ENCODE measurements at places on chromosomes 12 and 14.

GRCh38 chr14:72809063-72809462 lies 84.8 kb downstream of the DPF3 start:
- DNase-seq = no peak

DNA sequence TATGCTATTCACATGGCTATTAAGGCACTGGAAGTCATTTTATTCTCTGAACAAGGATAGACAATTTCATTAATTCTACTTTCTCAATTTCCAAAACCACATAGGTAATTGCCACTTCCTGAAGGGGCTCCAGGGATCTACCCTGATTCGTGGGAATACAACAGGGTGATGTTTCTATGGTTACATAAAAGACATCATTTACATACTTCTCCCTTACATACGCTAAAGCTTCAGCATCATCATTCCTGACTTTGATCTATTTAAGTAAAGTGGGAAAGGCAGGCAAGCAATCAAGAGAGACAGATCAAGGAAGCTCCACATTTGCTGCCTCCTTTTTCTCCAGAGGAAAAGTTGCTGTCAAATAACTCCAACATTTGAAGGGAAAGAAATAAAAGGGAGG lies 118.8 kb upstream of the SINHCAF start:
- DNase-seq = no peak

DNA sequence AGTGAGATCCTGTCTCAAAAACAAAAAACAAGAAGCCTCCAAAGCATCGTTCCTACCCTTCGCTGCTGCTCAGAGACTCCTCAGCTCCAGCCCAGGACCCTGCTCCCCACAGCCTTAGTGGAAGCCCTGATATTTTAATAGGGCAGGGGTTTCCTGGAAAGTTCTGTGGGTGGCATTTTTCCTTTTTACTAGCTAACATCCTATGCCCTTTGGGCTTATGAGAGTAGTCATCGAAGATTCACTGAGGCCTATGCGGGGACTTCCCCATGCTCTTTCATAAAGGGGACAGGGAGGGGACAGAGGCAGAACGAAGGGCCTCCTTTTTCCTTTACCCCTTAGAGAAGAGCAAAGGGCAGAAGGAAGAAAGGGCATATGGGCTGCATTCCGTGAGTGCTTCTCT lies 8.3 kb downstream of the LAG3 start:
- DNase-seq = no peak

DNA sequence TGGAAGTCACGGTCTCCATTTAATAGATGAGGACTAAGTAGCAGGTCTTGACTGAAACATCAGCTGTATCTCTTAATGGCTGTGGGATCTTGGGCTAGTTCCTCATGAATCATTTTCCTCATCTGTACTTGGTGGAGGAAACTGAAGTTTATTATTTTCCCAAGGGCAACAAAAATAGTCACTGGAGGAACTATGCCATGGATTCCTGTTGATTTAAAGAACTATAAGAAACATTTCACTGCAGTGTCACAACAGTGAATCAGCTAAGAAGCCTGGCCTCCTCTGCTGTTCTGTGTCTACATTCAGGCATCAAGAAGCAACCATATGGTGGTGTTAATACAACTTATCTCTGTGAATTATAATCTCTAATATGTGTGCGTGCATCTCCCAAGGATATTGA lies 200.5 kb downstream of the STXBP6 start:
- DNase-seq = no peak

DNA sequence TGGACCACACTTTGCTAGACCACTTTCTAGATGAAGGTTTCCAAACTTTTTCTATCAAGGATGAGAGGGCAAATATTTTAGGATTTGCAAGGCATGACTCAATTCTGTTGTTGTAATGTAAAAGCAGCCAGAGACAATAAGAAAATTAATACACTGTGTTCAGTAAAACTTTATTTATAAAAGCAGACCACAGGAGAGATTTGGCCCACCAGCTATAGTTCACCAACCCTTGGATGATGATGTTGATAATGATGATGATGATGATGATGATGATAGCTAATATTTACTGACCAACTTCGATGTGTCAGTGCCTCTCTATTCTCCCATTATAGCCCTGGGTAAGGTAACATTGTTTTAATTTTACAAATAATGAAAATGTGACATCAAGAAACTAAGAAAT lies 156.5 kb downstream of the BTG1 start:
- no peak for DNase-seq

DNA sequence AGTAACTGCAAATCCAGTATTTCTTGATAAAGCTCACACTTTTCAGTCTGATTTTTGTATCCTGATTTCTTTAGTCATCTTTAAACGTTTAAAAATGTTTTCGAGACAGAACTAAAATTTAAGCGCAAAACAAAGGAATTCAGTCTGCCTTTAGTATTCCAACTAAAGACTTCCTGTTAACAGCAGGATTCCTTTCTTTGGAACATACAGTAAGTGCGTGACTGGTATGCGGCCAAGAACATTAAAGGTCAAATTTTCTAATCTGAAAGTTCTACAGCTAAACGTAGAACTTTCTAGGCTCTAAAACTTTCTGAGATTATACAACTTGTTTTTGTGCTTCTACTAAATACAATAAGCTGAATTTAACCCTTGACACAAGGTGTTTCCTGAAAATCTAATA lies 9.9 kb downstream of the SAV1 start:
- no peak for DNase-seq

DNA sequence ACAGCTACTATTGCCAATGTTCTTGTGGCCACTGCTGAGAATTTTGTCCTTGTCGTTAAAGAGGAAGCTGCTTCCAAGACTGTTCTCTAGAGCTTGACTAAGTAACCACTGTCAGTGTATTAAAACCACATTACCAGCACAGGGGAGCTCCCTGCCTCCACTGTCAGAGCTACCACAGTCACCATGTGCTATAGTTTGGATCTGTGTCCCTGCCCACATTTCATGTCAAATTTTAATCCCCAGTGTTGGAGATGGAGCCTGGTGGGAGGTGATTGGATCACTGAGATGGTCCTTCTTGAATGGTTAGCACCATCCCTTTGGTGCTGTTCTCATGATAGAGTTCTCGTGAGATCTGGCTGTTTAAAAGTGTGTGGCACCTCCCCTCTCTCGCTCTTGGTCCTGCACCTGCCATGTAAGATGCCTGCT lies 23.2 kb upstream of the RAP1B start:
- peak; percentile 91 for DNase-seq

- DNase-seq = no peak
Observed at GRCh38 chr12:16094437-16094836, 183.0 kb downstream of the SLC15A5 start.

DNA sequence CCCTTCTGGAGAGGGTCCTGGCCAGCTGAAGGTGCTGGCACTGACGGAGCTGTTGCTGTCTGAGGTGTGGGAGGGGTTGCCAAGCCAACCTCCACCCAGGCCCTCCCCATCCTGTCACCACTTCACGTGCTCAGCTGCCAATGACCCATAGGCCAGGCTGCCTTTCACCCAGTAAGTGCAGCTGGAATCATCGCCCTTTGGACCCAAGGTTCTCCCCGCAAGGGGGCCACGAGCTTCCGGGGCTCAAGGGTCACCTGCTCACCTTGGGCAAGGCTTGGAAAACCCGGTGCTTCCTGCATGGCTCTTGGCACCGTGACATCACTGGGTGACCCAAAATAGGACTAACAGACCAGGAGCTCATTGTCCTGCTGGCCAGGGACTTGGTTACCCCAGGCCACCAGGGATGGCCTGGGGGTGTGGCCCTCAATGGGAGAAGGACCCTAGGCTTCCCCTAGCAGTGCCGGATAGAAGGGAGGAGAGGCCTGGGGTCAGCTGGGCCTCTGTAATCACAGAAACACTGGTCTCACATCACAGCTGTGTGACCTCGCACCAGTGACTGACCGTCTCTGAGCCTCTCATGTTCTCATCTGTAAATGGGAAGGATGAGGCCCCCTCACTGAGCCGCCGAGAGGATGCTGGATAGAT lies 51.3 kb downstream of the CCDC85C start:
- DNase-seq = no peak

GRCh38 chr12:3132636-3133404 lies 55.6 kb downstream of the TSPAN9 start:
- no peak for DNase-seq

DNA sequence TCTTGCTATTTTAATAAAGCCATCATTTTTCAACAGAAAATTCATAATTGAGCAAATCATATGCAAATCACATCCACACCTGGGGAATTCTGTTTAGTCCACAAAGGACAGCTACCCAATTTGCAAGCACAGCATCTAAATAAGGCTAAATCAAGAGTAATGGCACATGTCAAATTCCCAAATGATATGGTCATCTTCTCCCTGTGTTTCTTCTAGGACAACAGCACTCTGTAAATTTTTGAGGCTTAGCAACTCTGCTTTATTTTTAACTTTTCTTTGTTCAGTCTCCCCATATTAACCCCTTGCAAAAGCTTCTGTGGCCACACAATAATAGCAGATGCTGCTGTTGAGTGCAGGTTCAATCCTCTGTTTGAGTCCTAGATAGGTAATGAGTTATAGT lies 155.6 kb upstream of the DAAM1 start:
- no peak for DNase-seq

- peak; percentile 49 for DNase-seq
Observed at GRCh38 chr14:99884834-99885648, 91.8 kb downstream of the EML1 start.

DNA sequence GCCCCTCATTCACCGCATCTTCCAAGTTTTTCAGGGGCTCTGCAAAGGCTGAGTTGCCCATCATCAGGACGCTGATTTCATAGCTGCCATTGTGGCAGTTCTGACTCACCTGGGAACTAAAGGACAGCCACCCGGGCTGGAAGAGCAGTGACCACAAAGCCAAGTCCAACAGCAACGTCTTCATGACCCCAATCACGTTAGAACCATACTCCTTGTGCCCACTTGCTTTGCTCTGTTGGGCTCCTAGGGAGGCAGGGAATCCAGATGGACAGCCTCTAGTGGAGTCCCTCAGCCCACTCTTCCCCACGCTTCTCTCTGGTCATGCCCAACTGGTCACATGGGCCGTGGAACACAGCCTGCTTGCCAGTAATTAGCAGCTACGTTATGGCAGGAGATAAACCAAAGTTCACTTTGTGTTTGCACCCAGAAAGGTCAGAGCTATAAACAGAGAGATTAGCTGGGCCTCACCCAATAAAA lies at the start of gene GUCY2C:
Gene GUCY2C, minus strand, starts transcription at position 335 of the 477 bp plus-strand sequence. Its CDS starts 151 bp downstream, at position 184.
- DNase-seq = no peak

- DNase-seq = no peak
Observed at GRCh38 chr14:92462568-92462967, 51.0 kb upstream of the RIN3 start.

DNA sequence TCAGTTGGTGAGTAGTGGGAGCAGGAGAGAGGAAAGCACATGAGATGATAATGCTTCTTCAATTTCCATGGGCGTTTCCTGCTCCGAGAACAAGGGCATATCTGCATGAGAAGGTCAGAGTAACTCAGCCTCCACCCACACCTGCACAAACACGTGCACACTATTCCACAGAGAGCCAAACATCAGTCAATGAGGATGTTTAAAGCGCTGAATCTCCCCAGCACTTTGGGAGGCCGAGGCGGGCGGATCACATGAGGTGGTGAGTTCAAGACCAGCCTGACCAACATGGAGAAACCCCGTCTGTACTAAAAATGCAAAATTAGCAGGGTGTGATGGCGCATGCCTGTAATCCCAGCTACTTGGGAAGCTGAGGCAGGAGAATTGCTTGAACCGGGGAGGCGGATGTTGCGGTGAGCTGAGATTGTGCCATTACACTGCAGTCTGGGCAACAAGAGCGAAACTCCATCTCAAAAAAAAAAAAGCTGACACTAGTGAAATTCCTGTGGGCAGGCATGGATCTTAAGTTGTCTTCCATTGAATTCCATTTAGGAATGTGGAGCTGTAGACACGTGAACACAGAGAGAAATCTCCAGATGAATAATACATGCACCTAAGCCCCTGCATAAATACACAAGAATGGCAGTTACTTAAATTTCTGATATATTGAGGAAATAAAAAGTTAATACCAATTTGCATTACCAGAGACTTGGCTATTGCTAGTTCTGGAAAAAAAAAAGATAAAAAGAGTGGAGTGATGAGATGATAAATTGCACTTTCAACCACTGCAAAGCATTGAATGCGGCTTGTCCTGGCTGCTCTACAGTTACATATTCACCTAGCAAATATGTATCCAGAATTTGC lies 1097.4 kb upstream of the TMEM132C start:
- DNase-seq = no peak

DNA sequence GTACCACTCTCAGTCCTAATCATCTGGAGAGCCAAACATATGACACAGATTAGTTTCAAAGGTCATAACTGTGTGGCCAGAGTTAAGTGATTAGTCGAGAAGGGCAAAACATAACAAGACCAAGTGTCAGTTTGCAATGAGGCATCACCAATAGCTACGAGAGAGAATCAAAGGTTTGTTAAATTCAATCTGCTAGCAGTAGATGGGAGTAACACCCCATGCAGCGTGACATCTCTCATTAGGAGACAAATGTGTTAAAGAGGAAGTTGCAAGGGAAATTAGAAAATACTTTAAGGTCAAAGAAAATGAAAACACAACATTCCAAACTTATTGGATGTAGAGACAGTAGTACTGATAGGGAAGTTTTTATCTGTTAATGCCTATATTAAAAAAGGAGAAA lies 135.7 kb upstream of the SYT10 start:
- peak; percentile 25 for DNase-seq

- DNase-seq = no peak
Observed at GRCh38 chr12:121512561-121512960, 68.3 kb downstream of the KDM2B start.

DNA sequence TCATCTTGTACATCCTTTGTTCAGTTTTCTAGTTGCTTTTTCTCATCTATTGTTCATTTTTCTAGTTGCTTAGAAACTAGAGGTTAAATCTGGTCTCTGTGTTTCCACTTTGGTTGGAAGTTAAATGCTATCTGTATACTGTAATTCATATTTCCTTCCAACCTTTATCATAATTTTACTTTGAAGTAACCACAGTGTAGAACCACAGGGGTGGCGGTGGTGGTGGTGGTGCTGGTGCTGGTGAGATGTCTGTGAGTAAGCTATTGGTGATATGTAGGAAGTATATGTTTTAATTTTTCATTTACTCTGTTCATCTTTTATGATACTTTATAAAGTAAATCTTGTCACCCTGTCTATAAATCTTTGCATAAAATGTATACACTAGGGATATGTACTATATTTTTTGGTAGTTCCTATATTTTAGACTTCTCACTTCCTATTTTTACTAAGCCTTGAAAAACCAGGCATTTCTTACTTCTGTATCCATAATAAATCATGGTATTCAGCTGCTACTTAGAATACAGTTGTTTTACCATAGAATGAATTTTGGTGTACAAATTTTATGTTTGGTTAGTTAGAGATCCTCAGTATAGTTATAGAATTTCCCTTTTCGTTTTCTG lies 31.9 kb downstream of the CCDC91 start:
- DNase-seq = no peak

GRCh38 chr14:84237881-84238280 lies 1292.1 kb upstream of the FLRT2 start:
- DNase-seq = no peak

- no peak for DNase-seq
Observed at GRCh38 chr14:54650959-54651351, 84.0 kb downstream of the SAMD4A start.

- DNase-seq = no peak
Observed at GRCh38 chr12:31004666-31005065, 69.0 kb upstream of the DDX11 start.
